ENCODE measurements at places on chromosomes 3 and 15.

GRCh38 chr3:54668236-54668635, 259.6 kb downstream of the LRTM1 start:
- DNase-seq: no peak

DNA sequence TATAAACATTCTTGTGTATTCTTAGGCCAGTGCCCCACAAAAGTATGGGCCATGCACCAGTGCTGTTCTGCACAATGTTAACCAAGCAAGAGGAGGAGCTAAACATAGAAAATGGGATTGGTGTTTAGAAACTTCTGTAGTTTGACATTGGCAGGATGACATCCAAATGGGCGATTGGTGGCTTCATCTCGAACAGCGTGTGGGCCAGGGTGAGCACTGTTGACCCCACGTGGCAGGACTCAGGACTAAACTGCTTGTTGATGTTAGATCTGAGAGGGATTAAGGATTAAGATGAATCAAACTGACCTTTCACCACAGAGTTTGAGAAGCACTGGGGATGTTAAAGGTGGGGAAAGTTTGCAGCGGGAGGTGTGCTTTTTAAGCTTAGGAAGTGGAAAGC, 31.9 kb downstream of the ZNF710 start:
- DNase-seq: no peak

DNA sequence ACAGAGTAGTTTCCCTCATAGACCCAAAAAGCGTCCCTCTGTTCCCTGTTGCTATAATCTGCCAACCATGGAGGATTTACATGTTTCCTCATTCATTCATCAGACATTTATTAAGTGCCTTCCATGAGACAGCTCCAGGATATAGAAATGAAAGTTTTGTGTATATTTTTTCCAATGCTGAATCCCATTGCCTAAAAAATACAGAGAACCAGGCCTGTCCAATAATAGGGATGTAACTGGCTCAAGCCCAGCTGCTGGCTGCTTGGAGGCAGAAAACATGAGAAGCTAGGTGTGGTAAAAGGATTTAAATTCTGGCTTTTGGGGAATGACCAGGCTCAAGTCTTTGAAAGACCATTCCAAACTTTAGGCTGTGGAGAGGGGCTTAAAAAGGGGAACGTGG, 41.5 kb downstream of the RARB start:
- DNase-seq: no peak

- DNase-seq: peak; percentile 89
Observed at GRCh38 chr3:49276475-49277382, at the start of gene C3orf62. TSS of gene C3orf62 (minus strand) at chr3:49277232. CDS start at chr3:49276872, 360 bp downstream.

All from EH (cell line).